Stimulated activated CD4-positive, alpha-beta T cell treated with anti-CD3 and anti-CD28 coated beads, TNF-alpha, amount 100 ng/mL, for 48 hours (primary cell): ENCODE measurements at places on chromosomes 6 and 20.

DNA sequence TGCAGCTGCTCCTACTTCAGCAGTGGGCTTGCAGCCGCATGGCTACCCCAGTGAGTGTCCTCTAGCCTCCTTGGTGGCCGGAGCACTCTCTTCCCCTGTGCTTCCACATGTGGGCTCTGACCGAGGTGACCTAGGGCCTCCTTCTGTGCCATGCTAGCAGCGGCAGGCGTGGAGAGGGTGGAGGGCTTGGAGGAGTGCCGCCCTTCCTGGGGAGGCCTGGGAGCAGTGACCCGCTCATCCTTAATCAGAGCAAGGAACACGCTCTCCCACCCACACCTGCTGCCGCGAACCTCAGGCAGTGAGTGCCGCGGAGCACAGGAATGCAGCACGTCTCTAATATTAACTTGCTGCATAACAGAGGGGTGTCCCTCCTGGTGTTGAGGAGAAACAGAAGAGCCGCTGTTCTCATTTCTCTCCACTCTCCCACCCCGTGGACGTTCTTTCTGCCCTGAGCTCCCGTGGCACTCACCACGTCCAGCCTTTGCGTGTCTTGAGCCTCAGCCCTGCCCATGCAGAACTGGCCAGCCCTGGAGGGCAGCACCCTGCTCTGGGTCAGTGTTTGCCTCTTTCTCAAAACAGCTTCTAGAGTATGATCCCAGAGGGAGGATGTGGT lies 31.9 kb downstream of the DUSP22 start:
- DNase-seq, result no peak

DNA sequence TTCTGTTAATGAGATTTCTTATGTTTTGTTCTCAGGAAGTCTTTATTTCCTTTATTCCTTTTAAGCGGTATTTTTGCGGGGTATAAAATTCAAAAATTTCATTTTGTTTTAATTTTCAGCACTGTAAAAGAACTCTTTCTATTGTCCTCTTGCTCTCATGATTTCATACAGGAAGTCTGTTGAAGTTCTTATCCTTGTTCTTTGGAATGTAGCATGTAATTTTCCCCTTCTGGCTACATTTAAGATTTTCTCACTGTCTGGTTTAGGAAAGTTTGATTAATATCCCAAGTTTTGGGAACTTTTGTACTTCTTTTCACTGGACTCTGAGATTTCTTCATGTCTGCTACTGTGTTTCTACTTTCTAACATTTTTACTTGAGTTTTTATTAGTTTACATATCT lies 581.4 kb upstream of the GJE1 start:
- DNase-seq, result no peak

- no peak for DNase-seq
Observed at GRCh38 chr6:140909625-140910024, 1223.1 kb upstream of the GJE1 start.

GRCh38 chr20:13676682-13677081 lies 38.0 kb upstream of the TASP1 start:
- no peak for DNase-seq

DNA sequence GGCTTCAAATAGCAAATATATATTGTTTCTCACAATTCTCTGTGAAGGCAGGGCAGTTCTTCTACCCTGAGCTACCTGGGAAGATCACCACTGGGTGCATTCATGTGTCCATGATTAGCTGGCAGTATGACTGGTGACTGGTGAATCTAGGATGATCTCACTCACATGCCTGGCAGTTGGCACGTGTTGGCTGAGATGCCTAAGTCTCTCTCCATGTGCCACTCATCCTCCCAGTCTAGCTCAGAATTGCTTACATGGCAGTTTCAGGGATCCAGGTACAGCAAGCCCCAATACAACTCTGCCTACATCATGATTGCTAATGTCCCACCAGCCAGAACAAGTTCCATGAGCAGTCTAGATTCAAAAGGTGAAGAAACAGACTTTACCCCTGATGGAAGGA lies 346.8 kb upstream of the CNR1 start:
- no peak for DNase-seq

- no peak for DNase-seq
Observed at GRCh38 chr20:43725666-43726065, 1.1 kb downstream of the GTSF1L start.

DNA sequence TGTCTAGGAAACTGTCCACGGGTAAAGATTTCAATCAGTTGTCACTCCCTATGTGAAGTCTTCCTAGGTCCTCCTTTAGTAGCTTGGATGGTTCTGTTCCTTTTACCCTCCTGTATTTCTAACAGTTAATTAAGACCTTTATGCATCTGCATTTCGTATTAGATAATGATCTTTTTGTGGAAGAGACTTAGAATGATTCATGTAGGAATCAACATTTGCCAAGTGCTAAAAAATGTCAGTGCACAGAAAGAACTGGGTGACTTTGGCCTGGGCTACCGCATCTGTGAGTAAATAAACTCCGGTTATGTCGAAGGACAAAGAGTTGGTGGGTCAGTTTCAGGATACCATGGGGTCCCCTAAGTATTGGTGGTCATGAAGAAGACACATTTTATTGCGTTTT lies 918.0 kb downstream of the TFAP2A start:
- DNase-seq, result no peak

GRCh38 chr6:23280437-23280836 lies 711.1 kb downstream of the HDGFL1 start:
- DNase-seq, result no peak

DNA sequence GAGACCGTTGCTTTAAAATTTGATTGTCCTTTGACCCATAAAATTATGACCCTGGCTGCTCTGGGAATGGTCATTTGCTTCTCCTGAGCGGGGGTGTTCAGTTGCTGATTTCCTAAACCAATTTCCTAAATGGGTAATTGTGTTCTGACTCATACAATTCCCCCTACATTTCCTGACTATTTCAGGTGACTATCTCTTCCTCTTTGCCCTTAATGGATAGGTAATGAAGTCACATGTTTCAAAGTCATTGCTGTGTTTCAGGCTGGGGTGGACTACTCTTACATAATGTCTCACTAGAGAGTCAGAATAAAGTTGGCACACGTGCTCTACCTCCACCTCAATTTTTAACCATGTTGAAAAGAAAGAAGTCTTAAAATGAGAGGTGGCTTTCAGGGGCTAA lies 109.8 kb downstream of the DOK5 start:
- no peak for DNase-seq

DNA sequence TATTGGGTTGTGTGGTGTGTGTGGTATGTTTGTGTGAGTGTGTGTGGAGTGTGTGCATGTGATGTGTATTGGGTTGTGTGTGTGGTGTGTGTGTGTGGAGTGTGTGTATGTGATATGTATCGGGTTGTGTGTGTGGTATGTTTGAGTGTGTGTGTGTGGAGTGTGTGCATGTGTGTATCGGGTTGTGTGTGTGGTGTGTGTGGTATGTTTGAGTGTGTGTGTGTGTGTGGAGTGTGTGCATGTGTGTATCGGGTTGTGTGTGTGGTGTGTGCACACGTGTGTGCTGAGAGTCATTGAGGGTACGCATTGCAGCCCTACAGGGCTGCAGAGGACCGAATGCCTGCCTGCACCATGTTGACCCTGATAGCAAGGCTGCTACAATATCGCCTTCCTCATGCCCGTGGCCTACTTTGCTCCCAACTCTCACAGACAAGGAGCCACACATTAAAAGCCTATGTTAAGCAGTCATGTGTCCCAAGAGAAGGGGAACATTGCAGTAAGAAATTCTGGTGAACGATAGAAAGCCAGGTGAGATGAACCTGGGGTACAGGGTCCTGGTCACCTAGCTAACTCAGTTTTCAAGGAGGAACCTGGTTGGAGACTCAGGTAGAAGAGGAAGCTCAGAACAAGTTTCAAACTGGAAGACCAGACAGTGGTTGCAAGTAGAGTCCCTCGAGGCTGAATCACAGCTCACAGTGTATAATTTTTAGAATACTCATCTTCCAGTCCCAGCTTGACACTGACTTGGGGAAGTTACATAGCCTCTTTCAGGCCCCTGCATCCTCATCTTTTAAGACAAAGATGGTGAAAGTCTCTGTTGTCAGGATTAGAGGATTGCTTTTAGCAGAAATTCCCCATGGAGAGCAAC lies 45.7 kb upstream of the TMEM170B start:
- DNase-seq, result no peak

DNA sequence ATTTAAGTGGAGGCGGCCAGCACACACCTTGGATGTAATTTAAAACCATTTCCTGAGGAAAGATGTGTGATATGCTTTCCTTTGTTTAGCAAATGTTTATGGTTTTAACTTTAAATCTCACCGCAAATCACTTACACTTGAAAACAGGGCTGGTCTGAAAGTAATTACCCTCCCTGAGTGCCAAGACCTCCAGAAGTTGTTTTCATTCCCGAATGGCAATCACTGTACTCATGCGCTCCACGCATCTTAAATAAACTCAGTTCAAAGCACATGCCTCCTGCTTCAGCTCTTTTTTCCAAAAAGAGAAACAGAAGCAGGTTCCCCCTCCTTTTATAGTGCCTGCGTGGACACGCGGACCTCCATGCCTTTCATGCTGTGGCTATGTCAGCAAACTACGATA lies 224.0 kb downstream of the SMOC2 start:
- DNase-seq, result no peak

- no peak for DNase-seq
Observed at GRCh38 chr20:39195582-39196021, 233.5 kb downstream of the DHX35 start.

DNA sequence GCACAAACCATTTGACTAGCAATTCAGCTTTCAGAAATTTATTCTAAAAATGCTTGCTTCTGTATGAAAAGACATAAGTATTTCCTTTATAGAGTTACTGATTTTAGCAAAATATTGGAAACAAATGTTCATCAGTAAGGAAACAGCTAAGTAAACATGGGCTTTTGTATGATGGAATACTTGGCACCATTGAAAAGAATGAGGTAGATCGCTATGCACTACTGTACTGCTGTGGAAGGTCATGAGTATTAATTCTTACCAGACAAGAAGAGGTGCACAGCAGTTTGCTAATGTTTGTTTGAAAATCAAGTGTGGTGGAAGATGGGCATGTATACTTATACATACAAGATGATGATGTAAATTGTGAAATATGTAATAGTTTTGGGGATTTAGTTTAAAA lies 73.0 kb downstream of the FARS2 start:
- DNase-seq, result no peak

GRCh38 chr6:15842727-15843117 lies 179.9 kb upstream of the DTNBP1 start:
- DNase-seq, result no peak

- no peak for DNase-seq
Observed at GRCh38 chr6:167917551-167918154, 79.8 kb upstream of the KIF25 start.

GRCh38 chr6:147204060-147204785 lies at the start of gene STXBP5:
Gene STXBP5 (plus strand): TSS chr6:147204417. CDS start chr6:147204533, 116 bp downstream.
- peak; percentile 19 for DNase-seq

GRCh38 chr6:67248077-67248476 lies 1387.0 kb upstream of the ADGRB3 start:
- DNase-seq, result no peak

DNA sequence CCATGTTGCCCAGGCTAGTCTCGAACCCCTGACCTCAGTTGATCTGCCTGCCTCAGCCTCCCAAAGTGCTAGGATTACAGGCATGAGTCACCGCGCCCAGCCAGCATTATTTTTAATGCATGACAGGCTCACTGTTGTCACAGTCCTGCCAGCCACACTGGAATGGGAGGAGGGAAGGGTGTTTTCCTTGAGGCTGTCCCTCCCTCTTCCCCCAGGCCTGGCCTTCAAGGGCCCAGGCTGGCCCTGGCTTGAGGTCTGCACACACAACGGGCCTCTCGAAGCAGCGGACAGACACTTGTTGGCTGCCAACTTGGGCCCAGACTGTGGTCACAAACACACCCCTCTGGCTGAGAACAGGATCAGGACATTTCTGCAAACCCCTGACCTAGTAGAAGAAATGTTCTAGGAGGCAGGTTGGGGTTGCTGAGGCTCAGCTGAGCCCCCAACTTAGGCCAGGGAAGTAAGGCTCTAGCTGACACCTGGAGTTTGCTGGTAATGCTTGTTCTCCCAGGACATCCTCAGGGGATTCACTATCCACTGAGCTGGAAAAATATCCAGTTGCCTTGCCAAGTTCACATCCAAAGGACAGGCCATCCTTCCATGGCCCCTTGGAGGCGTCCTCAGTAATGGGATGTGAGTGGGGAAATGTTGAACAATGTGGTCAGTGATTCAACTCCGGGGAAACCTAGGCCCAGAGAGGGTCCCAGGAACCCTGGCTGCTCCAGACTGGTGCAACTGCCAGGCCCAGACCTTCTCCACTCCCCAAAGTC lies 9.9 kb downstream of the SNTA1 start:
- DNase-seq, result no peak

- no peak for DNase-seq
Observed at GRCh38 chr20:61976644-61977418, 88.8 kb downstream of the TAF4 start.

DNA sequence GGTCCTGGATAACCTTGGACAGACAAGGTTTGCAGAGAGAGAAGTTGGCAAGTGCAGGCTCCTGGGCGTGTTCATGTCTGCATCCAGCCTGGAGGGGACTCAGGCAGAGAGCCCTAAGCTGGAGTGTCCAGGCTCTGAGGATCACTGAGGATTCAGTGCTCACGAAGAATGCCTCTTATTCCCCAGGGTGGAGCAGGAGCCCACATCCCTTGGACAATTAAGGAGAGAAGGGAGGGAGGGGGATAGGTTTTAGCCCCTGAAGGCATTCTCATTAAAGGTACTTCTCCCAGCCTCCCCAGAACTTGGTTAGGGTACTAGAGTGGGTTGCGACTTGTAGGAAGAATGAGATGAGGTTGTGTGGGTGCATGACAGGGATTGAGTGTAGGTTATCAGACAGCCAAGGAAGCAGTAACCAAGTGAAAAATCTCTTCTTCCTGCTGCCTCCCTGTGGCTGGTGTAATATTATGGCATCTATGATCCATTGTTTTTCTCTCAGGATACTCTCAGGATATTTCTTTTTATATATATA lies 680 bp downstream of the HLA-DPB1 start:
- DNase-seq, result no peak

- no peak for DNase-seq
Observed at GRCh38 chr20:48284837-48285236, 499.6 kb upstream of the SULF2 start.

DNA sequence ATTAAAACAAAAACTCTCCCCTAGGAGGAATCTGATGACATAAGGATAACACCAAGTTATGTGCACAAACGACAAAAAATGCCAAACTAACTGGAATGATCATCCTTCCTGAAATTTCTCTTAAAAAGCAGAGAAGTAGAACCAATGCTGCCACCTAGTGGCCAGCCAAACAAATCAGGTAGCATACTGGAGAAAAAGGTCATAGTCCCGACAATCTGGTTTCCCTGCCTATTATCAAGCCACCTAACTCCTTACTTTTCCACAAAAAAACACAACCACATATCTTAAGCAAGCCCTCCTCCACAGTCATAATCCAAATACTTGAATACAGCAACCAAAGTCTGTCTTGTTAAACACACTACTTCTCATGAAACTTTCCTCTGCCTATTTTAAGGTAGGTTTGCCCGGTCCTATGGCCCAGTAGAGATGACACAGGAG lies 5.3 kb downstream of the OARD1 start:
- peak; percentile 45 for DNase-seq

DNA sequence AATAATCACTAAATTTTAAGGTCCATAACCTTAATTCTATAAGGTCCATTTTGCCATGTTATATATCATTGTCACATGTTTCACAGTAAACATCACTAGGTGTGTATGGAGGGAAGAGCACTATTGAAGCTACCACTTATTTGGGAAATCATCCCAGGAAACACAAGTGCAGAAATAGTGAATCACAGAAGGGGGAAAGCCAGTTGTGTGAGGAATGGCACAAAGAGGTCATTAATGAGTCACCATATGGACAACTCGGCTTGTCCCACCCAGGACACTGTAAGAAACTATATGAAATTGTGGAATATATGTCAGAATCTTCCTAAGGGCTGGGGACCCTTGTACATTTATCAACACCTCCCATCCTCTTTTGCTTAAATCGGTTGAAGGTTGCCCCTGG lies 13.7 kb downstream of the BTN3A1 start:
- no peak for DNase-seq
